Stimulated activated CD8-positive, alpha-beta memory T cell treated with anti-CD3 and anti-CD28 coated beads, Interleukin-4, amount 100 ng/mL, for 1 hour (primary cell): ENCODE measurements at places on chromosomes 6 and 20.

DNA sequence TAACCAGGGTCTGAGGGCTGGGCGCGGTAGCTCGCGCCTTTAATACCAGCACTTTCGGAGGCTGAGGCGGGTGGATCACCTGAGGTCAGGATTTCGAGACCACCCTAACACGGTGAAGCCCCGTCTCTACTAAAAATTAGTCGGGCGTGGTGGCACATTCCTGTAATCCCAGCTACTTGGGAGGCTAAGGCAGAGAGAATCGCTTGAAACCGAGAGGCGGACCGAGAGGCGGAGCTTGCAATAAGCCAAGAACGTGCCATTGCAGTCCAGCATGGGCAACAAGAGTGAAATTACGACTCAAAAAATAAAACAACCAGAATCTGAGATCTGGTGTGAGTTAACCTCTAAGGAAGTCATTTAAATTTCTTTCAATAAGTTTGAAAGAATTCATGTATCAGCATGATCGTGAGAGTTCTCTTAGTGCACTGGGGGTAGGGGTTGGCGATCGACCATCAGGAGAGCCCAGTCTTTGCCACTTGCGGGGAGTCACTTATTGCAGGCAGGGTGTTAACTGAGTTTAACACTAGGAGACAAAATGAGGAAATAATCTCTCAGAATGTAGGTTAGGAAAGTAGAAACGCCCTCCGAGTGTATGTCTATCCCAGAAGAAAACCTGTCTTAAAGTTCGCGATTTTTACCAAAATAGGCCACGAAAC is 206.5 kb upstream of the ZNF184 start:
- DNase-seq = no peak

DNA sequence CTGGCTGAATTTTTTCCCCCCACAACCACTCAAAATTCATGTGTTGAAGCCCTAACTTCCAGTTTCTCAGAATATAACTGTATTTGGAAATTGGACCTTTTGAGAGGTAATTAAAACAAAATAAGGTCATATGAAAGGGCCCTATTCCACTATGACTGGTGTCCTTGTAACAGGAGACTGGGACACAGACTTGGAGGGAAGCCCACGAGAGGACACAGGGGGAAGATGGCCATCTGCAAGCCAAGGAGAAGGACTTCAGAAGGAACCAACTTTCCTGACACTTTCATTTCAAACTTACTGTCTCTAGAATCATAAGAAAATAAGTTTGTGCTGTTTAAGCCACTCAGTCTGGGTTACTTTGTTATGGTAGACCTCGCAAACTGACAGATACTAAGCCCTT is 134.6 kb downstream of the ATXN1 start:
- DNase-seq = no peak

DNA sequence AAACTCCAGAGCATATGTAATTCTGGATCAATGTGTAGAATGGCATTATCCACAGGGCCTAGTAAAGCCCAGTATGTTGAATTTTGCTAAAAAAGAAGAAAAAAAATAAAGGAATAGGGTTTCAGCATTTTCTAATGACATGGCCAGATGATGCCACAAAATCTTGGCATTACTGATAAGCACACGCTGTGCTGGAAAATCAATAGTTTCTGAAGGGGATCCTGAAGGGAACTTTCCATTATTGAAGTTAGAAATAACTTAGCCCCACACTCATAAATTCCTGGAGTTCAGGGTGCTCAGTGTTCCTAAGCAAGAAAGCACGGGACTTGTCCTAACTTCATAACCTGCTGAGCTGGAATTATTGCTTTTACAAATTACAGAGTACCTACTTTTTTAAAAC is 10.8 kb downstream of the TENT5A start:
- no peak for DNase-seq

DNA sequence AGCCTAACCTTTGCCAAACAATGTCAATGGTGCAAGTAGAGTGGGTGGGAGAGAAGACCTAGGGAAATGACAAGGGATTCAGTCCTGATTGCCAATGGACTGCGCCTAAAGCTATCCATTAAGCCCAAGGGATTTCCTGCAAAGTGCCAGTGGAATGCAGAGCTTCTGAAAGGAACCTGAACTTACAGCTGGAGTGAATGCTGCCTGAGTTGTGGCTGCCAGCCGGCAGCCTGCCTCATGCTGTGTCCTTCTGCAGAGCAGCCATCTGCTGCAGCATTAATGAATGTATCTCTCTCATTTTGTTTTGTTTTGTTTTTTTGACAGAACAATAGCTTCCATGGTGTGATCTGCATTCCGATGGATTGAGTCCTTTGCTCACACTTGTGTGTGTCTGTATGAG is 44.7 kb downstream of the SLC35F1 start:
- DNase-seq = no peak

DNA sequence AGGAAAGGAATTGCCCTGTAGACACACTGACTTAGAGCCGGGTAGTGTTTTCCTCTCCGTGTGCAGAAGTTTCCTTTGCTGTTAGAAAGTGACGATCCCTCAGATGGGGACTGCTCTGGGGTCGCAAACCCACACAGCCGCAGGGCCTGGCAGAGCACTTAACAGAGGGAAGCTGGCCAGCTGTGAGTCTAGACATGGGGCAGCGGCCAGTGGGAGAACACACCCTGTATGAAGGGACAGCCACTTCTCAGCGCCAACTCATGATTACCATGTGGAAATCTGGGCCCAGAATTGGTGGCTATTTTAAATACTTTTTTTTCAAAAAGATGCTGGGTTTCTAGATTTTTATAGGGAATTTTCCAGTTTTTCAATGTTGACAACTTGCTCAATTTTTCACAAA is 39.4 kb downstream of the SLC9A8 start:
- DNase-seq = no peak

DNA sequence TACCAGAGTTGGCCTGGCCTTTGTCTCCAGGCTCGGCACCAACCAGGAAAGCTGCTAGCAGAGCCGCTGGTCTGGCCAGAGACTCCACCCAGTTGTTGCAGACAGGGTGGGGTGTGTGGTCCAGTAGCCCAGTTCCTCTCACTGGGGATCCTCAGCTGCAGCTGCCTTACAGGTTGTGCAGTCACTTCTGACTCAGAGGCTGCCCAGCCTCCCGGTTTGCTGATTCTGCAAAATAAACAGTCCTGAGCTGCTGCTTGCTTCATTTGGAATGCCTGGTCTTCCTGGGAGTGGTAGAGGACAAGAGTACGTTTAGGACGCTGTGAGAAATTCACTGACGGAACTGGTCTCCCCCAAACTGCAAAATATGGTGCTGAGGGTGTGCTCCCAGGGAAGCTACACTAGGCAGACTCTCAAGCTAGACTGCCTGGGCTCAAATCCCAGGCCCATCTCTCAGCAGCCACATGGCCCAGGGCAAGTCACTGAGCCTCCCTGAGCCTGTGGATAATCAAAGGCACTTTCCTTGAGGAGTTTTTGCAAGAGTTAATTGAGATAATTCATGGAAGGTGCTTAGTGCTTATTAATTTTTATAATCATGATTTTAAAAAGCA is 246.1 kb downstream of the TFAP2C start:
- no peak for DNase-seq

DNA sequence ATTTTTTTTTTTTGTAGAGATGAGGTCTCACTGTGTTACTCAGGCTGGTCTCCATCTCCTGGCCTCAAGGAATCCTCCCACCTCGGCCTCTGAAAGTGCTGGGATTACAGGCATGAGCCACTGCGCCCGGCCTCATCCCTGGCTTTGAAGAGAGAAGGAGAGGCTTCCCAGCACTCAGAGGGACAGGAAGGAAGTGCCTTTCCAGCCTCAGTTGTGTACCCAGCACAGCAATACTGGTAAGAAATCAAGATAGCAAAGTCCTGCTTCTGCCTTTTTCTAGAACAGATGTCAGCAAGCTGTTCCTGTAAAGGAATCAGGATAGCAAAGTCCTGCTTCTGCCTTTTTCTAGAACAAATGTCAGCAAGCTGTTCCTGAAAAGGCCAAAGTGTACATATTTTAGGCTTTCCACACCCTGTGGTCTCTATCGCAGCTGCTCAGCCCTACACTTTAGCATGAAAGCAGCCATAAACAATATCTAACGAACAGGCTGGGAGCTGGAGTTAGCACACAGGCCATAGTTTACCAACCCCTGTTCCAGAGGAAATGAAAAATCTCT is 6.3 kb upstream of the PLTP start:
- DNase-seq = no peak

GRCh38 chr6:167441715-167442206 is 116.9 kb downstream of the TTLL2 start:
- no peak for DNase-seq

DNA sequence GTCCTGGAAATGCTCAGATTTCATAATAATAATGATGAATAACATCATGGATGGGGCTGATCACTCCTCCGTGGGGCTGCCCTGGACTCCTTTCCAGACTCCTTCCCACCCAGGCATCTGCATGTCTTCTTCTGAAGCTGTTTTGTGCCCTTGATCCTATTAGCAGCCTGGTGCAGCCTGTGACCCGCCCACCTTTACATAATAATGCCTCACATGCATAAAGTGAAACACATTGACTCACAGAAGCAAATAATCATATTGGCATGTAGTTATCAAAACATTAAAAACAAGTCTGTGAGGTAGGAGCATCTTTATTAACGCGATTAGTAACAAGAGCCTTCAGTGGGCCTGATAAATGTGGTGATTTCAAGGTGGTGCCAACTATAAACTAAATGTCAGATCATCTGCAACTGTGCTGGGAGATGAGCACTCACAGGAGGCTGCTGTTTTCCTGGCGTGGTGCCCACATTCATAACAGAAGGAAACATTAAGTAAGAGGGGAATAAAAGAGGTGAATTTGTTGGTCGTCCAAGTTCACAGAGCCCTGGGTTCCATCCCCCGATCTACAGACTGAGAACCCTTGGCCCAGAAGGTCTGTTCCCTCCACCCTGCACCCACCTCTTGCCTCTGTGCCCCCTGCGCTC is 344.7 kb downstream of the CDH4 start:
- DNase-seq = no peak

DNA sequence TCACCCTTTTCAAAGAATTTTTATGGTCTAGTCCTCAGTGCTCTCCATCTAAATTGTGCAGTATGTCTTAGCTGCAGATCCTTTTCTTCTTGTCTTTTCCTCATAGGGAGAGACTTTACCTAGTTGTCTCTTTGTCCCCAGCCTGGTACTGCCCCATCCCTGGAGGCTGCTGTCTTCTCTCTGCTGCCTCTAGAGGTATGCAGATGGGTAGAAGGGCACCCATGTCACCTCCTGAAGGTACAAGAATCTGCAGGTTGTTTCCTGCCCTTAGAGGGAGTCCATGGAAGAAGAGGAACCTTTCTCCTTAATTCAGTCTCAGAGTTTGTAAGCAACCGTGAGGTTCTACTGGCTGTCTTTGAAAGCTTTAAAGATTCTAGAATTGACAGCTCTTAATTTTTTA is 39.1 kb downstream of the MCM8 start:
- DNase-seq = no peak

GRCh38 chr20:43755390-43755789 is 28.6 kb upstream of the GTSF1L start:
- no peak for DNase-seq

- DNase-seq = no peak
These were observed 32.1 kb downstream of the SMLR1 start for GRCh38 chr6:130859161-130859867.

DNA sequence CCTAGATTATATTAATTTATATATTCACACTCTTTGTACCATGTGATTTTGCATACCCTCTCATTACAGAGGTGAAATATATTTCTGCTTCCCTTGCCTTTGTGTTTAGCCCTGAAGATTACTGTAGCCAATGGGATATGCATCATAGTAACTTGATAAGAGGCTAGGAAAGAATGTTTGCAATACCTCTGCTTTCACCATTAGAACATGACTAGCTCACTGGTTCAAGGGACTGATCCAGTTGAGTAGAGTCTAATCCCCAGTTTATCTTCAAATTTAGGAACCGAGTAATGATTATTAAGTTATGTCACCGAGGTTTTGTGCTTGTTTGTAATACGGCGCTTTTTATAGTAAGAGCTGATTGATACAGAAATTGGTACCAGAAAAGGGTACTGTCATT is 552.6 kb upstream of the GJE1 start:
- DNase-seq = no peak

GRCh38 chr6:28802417-28803336 is 121.1 kb downstream of the TRIM27 start:
- no peak for DNase-seq

- no peak for DNase-seq
These were observed 65.4 kb downstream of the RPRD1B start for GRCh38 chr20:38098952-38099351.
